ENCODE measurements at places on chromosomes 5 and 9.

DNA sequence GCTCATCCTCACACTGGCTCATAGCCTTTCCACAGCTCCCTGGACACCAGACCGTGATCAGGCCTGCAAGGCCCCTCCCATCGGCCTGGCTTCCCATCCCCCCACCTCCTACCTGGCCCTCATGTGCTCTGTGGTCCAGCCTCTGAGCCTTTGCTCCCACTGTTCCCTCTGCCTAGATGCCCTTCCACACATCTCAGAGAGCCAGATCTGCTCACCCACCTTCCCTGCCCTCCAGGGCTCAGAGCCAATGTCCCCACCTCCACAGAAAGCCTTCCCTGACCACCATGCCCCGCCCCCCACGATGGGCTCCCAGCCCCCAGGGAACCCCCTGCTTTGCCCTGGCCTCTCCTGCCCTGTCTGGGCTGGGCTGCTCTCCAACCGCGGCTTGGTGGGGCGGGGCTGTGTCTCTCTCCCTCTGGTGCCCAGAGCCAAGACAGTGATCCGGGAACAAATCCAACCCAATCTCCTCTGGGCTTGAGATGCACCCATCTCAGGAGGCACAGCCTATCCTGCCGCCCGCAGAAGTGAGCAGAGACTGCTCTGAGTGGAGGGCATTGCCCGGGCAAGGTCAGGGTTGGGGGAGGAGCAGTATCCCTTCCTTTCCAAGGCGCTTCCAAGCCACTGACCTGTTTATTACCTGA is 1.6 kb downstream of the NINJ1 start:
- H3K4me3 ChIP-seq: peak overlapping the region; percentile 84
- DNase-seq: peak; percentile 83
- peaks cover 26% of the 10 kb centered on the region for H3K4me1 ChIP-seq
- H3K27ac ChIP-seq: peak overlapping the region; percentile 91

DNA sequence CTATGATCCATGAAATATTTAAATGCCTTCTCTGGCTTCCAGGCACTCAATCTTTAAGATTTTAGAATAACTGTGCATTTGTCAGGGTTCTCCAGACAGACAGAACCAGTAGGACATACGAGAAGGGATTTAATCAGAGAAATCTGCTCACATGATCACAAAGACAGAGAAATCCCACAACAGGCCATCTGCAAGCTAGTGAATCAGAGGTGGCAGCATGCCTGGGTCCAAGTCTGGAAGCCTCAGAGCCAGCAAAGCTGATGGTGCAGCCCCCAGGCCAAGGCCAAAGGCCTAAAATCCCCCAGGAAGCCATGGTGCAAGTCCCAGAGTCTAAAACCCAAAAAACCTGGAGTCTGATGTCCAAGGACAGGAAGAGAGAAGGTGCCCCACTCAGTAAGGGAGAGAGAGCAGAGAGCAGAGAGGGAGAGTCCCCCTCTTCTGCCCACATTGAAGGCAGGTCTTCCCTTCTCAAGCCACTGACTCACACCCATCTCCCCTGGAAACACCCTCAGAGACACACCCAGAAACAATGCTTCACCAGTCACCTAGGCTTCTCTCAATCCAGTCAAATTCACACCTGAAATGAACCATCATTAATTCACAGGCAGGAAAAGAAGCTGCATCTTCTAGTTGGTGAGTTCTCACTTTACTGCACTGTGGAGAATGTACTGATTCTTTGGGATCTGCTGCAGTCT is 48.7 kb downstream of the CAMSAP1 start:
- H3K27me3 ChIP-seq: no peaks in the 10 kb centered on the region

- no peaks in the 10 kb centered on the region for H3K27me3 ChIP-seq
- peaks cover 5% of the 10 kb centered on the region for H3K36me3 ChIP-seq
- H3K27ac ChIP-seq: no peak overlapping the region
These were observed 8.8 kb upstream of the PRDM6 start for GRCh38 chr5:123080215-123080614.

DNA sequence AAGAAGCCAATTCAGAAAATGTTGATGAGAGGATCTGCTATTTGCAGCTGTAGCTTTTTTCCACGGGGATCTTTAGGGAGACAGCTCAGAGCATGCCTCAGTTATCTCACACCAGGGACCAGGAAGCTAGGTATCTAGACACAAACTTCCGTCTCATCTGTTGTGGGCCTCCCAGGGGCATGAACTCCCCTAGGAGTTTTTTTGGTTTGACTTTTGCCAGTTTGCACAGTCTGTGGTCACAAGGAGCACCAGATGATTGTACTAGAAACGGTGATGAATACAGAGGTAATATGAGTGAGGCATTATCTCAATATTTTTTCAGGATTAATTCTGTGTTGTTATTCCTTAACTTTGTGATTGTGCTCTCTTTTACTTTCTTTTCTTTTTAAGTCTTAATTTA is 533.2 kb upstream of the SEMA6A start:
- no peak overlapping the region for H3K27ac ChIP-seq
- H3K4me1 ChIP-seq: no peaks in the 10 kb centered on the region
- no peak overlapping the region for H3K4me3 ChIP-seq
- H3K36me3 ChIP-seq: no peaks in the 10 kb centered on the region

GRCh38 chr9:33184963-33185362 is 17.8 kb upstream of the B4GALT1 start:
- no peaks in the 10 kb centered on the region for H3K4me1 ChIP-seq
- H3K36me3 ChIP-seq: no peaks in the 10 kb centered on the region
- DNase-seq: no peak

DNA sequence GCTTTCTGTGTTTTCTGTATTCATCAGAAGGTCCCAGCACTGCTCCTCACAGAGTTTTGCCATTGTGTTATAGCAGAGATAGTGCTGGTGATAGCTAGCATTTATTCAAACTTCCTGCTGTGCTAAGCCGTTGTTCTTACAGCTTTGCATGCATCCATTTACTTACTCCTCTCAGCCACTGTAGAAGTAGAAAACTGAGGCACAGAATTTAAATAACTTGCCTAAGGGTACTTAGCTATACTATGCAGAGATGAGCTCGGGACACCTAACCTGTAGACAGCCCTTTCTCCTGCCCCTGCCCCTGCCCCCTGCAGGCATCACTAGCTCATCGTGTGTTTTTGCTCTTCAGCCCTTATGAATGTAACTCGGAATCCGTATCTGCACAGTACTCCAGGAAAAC is 227.6 kb downstream of the SAXO1 start:
- H3K36me3 ChIP-seq: no peaks in the 10 kb centered on the region
- no peaks in the 10 kb centered on the region for H3K27me3 ChIP-seq
- no peaks in the 10 kb centered on the region for H3K4me1 ChIP-seq
- H3K4me3 ChIP-seq: no peak overlapping the region
- DNase-seq: no peak

- H3K36me3 ChIP-seq: no peaks in the 10 kb centered on the region
- H3K4me1 ChIP-seq: no peaks in the 10 kb centered on the region
- no peak overlapping the region for H3K27ac ChIP-seq
- no peaks in the 10 kb centered on the region for H3K27me3 ChIP-seq
- DNase-seq: no peak
These were observed 334.8 kb downstream of the TRIM32 start for GRCh38 chr9:117021906-117022305.

- H3K36me3 ChIP-seq: no peaks in the 10 kb centered on the region
- H3K4me1 ChIP-seq: no peaks in the 10 kb centered on the region
- no peak for DNase-seq
- no peak overlapping the region for H3K27ac ChIP-seq
- H3K27me3 ChIP-seq: no peaks in the 10 kb centered on the region
These were observed 12.0 kb downstream of the SNX18 start for GRCh38 chr5:54529565-54529964.

GRCh38 chr9:7665874-7666273 is 133.7 kb downstream of the DMAC1 start:
- DNase-seq: no peak
- no peak overlapping the region for H3K27ac ChIP-seq
- no peaks in the 10 kb centered on the region for H3K36me3 ChIP-seq

- no peak overlapping the region for H3K27ac ChIP-seq
- no peaks in the 10 kb centered on the region for H3K4me1 ChIP-seq
These were observed 603.0 kb downstream of the KCTD16 start for GRCh38 chr5:144773628-144774027.

DNA sequence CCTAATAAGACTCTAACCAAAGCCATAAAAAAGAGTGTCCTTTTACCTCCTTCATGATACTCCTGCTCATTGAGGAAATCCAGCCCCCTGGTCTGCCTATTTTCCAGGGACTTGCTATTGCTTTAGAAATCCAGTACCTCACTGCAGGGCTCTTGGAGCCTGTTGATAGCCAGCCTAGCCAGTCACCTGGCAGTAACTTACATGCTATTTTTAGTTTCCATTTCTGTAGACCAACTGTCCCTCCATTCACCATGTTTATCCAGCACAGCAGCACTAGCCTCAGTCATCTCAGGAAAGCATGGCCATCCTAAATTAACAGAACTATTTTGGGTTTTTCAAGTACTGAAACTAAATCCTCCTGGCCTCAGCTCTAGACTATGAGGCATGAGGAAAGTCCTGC is 91.5 kb upstream of the PHF24 start:
- DNase-seq: no peak
- H3K36me3 ChIP-seq: no peaks in the 10 kb centered on the region
- H3K27me3 ChIP-seq: no peaks in the 10 kb centered on the region
- no peak overlapping the region for H3K27ac ChIP-seq

DNA sequence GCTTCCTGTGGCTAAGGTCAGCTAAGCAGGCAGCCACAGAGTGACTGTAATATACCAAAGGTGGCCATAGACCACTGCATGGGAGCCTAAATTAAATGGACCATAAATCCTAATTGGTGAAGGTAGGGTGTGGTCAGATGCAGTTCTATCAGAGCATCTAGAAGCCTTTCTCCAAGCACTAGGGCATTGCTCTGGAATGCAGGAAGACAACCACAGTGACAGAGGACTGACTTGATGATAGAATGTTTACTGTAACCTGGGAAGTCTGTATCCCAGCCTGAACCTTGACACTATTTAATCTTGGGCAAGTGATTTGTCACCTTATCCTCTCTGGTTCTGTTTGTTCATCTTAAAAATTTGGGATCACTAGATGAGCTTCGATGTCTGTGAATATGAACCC is 2.3 kb downstream of the FBXO38 start:
- H3K4me3 ChIP-seq: no peak overlapping the region
- no peaks in the 10 kb centered on the region for H3K36me3 ChIP-seq
- H3K27ac ChIP-seq: no peak overlapping the region
- no peaks in the 10 kb centered on the region for H3K4me1 ChIP-seq

- H3K4me1 ChIP-seq: no peaks in the 10 kb centered on the region
- H3K27me3 ChIP-seq: no peaks in the 10 kb centered on the region
- no peak overlapping the region for H3K27ac ChIP-seq
These were observed 94.4 kb upstream of the ITGA1 start for GRCh38 chr5:52693280-52693679.

- DNase-seq: no peak
- no peak overlapping the region for H3K4me3 ChIP-seq
- no peak overlapping the region for H3K27ac ChIP-seq
- H3K36me3 ChIP-seq: no peaks in the 10 kb centered on the region
- no peaks in the 10 kb centered on the region for H3K27me3 ChIP-seq
- no peaks in the 10 kb centered on the region for H3K4me1 ChIP-seq
These were observed 31.7 kb downstream of the UBE2QL1 start for GRCh38 chr5:6480133-6481051.
